ENCODE measurements at places on chromosomes 2 and 18.

DNA sequence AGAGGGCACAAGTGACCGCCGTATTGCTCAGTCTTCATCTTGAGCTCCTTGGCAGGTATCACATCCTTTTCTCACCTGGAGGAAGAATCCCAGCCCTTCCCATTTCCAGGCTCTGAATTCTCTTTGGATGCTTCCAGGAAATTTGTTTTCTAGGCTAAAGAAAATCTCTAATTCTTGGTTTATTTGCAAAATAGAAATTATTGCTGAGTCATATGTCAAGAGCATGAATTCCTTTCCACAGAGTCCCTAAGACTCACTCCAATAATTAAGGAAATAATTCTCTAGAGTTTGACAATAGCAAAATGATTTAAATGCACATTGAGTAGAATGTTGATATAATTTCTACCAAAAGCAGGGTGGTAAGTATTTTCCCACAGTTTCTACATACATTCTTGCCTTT lies 16.3 kb upstream of the CCDC68 start:
- DNase-seq: no peak

DNA sequence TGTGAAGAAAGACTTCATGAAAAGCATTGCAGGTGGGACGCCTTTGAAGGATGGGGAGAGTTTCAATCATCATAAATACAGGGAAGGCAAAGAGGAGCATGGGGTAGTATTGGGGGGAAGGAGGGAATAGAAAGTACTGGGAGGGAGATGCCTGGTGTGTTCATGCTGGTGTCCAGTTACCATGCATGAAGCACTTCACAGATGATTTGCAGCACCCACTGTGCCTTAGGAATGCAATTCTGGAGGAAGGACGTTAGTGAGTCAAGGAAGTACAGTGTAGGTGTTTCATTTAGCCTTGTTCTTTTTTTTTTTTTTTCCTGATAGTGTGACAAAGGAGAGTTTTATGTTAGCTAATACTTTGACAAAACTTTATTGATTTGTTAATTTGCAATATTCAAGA lies 36.8 kb downstream of the ADAM23 start:
- no peak for DNase-seq

GRCh38 chr2:235135990-235136561 lies 184.3 kb downstream of the SH3BP4 start:
- no peak for DNase-seq

DNA sequence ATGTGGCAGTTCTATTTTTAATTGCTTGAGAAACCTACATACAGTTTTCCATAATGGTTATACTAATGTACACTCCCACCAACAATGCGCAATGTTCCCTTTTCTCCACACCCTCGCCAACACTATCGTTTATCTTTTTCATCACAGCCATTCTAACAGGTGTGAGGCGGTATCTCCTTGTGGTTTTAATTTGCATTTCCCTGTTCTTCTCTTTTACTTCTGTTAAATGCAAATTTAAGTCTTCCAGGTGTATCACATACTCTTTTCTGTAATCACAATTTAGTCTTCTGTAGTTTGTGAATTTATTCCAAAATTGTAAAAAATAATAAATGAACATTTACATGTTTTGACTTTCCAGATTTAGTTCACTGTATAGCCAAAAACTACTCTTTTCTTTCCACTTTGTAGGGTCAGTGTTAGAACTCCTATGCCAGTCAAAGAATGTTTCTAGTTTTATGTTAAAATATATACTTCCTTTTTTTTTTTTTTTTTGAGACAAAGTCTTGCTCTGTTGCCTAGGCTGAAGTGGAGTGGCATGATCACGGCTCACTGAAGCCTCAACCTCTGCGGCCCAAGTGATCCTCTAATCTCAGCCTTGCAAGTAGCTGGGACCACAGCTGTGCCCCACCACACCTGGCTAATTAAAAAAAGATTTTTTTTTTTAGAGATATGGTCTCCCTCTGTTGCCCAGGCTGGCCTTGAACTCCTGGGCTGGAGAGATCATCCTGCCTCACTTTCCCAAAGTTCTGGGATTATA lies 15.4 kb upstream of the ACYP2 start:
- no peak for DNase-seq

GRCh38 chr2:159891917-159892730 lies 94.1 kb upstream of the CD302 start:
- peak; percentile 74 for DNase-seq

DNA sequence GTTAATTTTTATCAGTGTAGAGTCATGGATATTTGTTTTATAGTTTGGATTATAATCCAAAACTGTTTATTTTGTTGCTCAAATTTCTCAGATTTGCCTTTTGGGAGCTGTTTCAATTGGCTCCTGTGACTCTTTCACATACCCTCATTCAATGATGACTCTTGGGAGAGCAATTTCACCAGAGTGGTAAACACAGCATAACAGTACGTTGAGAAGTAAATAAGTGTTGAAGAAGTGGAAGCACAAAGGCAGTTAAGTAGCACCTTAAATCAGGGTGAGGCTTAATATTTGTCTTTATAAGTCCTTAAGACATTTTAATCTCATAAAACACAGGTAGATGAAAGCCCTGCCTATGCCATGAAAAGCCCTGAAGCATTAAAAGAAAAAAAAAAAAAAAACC lies 17.1 kb upstream of the SLC39A10 start:
- no peak for DNase-seq

DNA sequence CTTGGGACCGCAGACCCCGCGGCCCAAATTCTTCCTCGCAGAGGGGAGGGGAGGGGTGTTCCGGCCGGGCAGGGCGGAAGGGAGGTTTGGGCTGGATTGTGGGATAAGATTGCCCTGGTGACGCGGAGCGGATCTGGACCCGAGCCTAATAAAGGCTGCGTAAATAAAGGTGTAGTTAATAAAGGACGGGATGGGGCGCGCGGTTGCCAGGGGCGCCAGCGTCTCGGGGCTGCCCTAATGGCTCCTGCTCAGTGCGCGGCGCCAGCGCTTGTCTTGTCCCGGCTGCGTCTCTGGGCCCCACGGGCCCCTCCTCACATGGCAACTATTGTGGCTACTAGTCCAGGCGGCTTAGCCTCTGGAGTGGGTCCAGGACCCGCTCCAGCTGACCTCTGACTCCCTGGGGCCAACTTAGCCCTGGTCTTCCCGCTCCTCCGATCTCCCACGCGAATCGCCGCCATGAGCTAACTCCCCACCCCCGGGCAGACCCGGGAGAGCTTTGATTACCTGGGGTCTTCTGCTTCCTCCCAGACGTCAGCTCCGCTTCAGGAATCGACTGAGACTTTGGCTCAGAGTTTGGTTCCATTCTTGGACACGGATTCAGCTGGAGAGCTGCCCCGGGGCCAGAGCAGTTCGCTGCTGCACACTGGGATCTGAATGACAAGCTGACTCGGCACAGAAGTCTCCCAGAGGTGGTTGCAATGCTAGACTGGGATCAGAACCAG lies 36.5 kb downstream of the SLC25A52 start:
- no peak for DNase-seq

Data from epithelial cell of proximal tubule (primary cell).